Activated naive CD4-positive, alpha-beta T cell treated with anti-CD3 and anti-CD28 coated beads, Interleukin-2, amount 10 ng/mL, durations not matched to agents 5 hours and 36 hours (primary cell): ENCODE measurements at places on chromosomes 4 and X. TPM values are rescaled to one million over a fixed set of nuclear protein-coding genes. Genes with fewer than 3 reads are reported as not detected.

The ADGRG4 gene
- total RNA-seq: not detected

The GAGE12F gene
- total RNA-seq: not detected

The FGF5 gene
- total RNA-seq: not detected

The PLP1 gene
- not detected for total RNA-seq

The GSX2 gene
- not detected for total RNA-seq

The NPNT gene
- not detected for total RNA-seq

The PGAM4 gene
- 0.41 TPM for total RNA-seq

The LRAT gene
- not detected for total RNA-seq

The CFAP299 gene
- total RNA-seq: not detected

The PDK3 gene
- 36.6 TPM for total RNA-seq

The MAGEA2 gene
- total RNA-seq: not detected

The GLOD5 gene
- total RNA-seq: not detected

The IL3RA gene
- 8.2 TPM for total RNA-seq

The NAP1L2 gene
- total RNA-seq: 2.5 TPM

The REELD1 gene
- not detected for total RNA-seq

The NHSL2 gene
- 0.53 TPM for total RNA-seq

The SPRY1 gene
- 6.4 TPM for total RNA-seq

The GC gene
- total RNA-seq: not detected

The PFKFB1 gene
- 0.65 TPM for total RNA-seq

The ENPP6 gene
- total RNA-seq: 4.2 TPM

The BST1 gene
- 0.33 TPM for total RNA-seq

The BCORL1 gene
- 7.1 TPM for total RNA-seq

The GPRASP3 gene
- total RNA-seq: 2.0 TPM

The ADH6 gene
- total RNA-seq: not detected

The LNX1 gene
- not detected for total RNA-seq

The MAGEH1 gene
- total RNA-seq: 15.9 TPM

The RASL11B gene
- total RNA-seq: 0.19 TPM

The SMARCA5 gene
- total RNA-seq: 37.7 TPM

The CYP2U1 gene
- 3.3 TPM for total RNA-seq

The PABPC1L2B gene
- total RNA-seq: not detected

The TCEAL6 gene
- not detected for total RNA-seq

The SERPINA7 gene
- not detected for total RNA-seq

The NAP1L3 gene
- total RNA-seq: 1.0 TPM

The EREG gene
- total RNA-seq: not detected

The PCDH10 gene
- not detected for total RNA-seq

The CYTL1 gene
- total RNA-seq: not detected

The RBM10 gene
- 55.5 TPM for total RNA-seq

The FRYL gene
- 94.0 TPM for total RNA-seq

The F8A3 gene
- total RNA-seq: 0.20 TPM

The ELMOD2 gene
- total RNA-seq: 17.4 TPM

The UGT2B7 gene
- not detected for total RNA-seq

The DGKK gene
- total RNA-seq: not detected

The PCSK1N gene
- 0.91 TPM for total RNA-seq

The CXCL8 gene
- 0.20 TPM for total RNA-seq

The ZMYM3 gene
- 31.3 TPM for total RNA-seq

The RTL3 gene
- not detected for total RNA-seq

The CFP gene
- 47.5 TPM for total RNA-seq

The DCUN1D4 gene
- total RNA-seq: 36.4 TPM

The PF4V1 gene
- total RNA-seq: not detected

The FREM3 gene
- total RNA-seq: 0.05 TPM

The SLIT2 gene
- not detected for total RNA-seq

The SSX2 gene
- total RNA-seq: not detected
